ENCODE measurements at places on chromosomes 11 and 22.

- DNase-seq = no peak
Measured at GRCh38 chr11:9752091-9752490, 88.2 kb downstream of the SWAP70 start.

GRCh38 chr11:22681281-22681812 is 14.9 kb downstream of the GAS2 start:
- no peak for DNase-seq

DNA sequence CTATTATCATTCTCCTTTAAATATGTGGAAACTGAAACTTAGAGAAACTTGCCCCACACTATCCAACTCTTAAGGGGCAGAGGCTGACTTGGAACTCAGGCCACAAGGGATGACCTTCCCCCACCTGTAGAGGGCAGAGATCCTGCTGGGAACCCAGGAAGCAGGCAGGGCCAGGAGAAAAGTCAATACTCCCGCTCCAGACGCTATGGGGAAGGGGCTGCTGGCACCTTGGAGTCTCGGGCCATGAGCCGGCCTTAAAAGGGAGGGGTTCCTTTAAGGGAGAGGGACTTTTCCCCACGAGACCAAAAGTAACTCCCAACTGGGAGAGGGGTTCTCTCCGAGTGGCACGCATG is 620 bp upstream of the ANO5 start:
- no peak for DNase-seq

DNA sequence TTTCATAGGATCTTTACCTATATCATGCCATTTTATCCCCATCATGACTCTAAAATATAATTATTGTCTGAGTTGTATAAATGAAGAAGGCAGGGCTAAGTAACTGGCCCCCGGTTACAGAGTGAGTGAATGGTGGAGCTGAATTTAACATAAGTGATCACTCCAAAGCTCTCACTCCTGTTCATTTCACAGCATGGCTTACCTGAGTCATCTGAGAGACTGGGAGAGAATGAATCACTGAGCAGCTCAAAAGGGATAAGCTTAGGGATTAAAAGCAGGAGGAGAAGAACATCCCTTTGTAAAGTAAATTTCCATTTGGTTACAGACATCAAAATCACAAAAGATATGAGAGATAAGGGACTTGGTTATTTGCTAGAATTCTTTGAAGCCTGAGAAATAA is 294.0 kb upstream of the CTSC start:
- no peak for DNase-seq

DNA sequence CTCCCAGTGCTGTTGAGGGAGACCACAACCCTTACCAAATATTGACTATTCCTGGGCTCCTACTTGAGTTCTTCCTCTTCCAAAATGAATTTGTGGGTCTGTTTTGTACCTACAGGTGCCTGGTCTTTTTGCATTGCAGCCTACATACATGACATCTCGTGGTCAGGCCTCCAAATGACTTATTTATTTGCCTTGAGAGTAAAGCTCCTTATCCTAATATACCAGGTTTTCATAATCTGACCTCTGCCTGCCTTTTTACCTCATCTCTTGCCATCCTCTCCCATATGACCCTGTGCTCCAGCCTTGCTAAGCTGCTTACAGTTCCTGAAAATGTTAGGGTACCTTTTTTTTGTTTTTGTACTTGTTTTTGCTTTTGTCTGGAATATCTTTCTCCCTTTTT is 130.4 kb downstream of the UVRAG start:
- DNase-seq = no peak

DNA sequence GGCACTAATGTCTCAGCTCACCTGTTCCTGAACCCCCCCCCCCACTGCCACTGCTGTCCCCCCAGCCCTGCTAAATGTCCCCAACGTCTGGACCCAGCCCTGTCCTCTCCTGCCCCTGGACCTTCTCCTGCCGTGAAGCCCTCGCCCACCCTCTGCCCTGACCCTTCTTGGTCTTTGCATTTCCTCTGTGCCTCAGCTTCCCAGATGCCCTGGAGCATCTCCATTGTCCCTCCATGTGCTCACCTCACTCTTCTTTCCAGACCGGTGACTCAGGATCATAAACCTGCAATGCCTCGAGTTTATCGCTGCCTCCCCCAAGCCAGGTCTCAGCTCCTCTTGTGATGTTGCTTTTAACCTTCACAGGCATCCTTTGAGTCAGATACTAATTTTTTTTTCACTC is 416.4 kb downstream of the BRD1 start:
- no peak for DNase-seq

DNA sequence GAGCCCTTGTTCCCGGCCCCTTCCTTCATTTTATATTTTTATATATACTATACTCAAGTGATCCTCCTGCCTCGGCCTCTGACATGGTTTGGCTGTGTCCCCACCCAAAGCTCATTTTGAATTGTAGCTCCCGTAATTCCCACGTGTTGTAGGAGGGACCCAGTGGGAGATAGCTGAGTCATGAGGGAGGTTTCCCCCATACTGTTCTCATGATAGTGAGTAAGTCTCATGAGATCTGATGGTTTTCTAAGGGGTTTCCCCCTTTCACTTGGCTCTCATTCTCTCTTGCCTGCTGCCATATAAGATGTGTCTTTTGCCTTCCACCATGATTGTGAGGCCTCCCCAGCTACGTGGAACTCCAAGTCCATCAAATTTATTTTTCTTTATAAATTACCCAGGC is 7.2 kb upstream of the ZNF280A start:
- no peak for DNase-seq

GRCh38 chr11:95884376-95884775 is 39.5 kb downstream of the MTMR2 start:
- no peak for DNase-seq

DNA sequence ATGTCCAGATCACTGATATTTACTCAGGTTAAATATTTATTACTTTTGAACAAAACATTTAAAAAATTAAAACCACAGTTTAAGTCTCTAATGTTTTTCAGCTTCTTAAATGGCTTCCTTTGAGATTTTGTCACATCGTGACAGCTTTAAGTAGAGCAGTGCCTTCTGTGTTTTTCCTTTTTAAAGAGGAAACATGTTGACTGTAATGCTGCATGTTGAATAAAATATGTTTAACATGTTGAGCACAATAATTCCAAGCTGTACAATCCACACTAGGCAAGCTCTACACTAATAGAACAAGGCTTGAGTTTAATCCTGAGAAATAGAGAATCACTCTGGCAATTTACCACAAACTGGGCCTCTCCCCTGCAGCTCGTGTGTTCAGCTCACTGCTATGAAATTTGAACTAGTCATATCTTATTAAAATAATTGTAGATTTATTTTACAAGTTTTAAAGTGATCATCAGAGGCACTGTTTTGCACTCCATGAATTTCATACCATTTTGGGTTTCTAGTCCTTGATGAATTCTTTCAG is 368.3 kb downstream of the SOX6 start:
- no peak for DNase-seq

DNA sequence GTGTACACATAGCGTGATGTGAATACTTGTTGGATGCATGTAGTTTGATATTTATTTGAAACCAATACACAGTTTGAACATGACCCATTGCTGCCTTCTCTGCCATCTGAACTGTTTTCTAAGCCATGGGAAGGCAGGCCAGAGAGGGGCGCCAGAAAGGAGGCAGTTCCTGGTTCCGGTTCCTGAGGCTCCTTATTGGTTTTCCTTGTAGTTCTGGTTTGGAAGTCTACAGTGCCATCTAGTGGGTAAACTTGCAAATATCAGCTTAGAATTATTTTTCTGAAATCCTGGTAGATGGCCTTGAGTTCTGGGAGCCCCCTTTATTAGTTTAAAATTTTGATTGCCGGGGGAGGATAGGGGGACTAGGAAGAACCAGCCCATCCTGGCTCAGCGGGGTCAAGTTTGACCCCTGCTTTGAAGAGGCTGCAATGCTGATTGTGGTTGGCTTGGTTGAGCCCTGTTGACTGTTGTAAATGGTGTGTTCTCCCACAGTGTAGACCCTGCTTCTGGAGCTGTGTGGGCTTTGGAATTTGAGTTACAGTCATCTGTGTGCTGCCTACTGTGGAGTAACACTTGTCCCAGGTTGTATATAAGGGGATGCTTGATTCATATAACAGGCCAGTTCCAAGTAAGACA is 48.4 kb downstream of the GRAMD1B start:
- DNase-seq = no peak
